Iris pigment epithelial cell (primary cell): ENCODE measurements at places on chromosomes 4 and X.
A peak's percentile ranks its signal among the peaks of the same experiment; 100 is the strongest.

DNA sequence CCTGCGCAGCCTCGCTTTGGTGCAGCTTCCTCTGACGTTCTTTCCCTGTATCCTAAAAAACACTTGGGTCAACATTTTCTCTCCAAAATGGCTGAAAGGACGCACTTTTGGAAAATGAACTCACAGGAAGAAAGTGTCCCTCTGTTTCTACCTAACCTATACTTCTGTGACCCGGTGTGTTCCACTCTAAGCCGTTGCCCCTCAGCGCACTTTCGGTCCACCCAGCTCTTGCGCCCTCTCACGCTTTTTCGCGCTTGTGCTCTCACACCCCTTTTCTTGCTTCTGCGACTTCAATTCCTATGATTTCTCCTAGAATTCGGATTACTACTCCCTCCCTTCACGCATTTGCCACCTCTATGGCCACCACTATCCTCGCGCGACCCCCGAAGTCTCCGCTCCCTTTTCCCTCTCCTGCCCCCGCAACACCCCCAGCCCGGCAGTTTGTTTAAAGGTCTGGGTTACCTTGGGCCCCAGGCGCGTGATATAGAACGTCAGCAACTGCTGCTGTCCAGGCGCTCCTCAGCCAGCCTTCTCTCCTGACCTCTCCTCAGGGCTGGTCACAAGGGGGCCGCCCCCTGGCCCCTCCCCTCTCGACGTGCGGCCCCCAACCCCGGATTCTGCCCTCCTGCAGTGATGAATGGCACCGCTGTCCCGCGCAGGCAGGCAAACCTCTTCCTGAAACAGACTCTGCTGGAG, at the start of gene USP51:
USP51 (minus strand) TSS at position 535 of the 696 bp plus-strand sequence. CDS start 909 bp downstream, outside the sequence.
- peak; percentile 26 for DNase-seq

GRCh38 chrX:45602151-45602550, 401.5 kb upstream of the DIPK2B start:
- peak; percentile 63 for DNase-seq

DNA sequence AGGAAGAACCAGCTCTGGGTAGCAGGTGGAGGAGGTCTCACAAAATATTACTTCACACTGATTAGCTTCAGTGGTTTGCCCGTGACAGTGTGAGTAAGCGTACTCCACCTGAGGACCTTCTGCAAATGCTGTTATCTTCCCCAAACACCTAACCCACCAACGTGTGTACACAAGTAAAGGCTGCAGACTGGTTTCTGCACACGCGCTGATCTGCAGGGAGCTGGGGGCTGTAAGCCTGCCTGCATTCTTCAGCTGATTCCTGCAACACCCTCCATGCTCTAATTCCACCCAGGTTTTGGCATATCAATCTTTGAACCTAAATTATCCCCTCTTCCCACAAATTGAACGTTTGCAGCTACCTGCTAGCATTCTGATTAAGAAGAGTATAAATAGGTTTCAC, 820.2 kb downstream of the TRIML1 start:
- no peak for DNase-seq

DNA sequence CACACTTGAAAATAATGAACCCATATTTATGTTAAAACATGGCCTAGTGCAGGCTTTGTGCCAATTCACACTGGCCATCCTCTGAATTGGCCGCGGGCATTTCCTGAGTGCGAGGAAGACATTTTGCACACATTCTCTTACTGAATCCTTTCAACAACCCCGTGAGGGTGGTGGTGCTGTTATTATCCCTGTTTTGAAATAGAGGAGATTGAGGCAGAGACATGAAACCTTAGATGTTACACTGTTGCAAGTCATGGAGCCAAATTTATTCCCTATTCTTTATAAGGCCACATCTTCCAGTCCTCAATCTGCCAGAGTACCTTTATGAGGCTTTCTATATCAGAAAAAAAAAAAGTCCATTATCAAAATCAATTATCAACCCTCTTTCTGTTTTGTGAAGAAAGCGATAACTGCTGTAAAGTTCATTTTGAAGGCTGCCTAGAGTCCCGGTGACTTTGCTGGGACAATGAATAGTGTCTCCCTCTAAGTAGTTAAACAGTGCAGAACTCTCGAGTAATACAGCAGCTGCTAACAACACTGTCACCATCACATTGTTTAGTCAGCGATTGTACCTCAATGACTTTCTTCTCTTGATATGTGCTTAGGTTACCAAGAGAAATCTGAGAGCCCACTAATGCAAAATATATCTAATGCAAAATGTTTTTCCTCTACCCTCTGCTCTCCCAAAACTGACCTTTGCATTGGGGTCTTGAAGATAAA, 242.3 kb upstream of the PPARGC1A start:
- DNase-seq = no peak

DNA sequence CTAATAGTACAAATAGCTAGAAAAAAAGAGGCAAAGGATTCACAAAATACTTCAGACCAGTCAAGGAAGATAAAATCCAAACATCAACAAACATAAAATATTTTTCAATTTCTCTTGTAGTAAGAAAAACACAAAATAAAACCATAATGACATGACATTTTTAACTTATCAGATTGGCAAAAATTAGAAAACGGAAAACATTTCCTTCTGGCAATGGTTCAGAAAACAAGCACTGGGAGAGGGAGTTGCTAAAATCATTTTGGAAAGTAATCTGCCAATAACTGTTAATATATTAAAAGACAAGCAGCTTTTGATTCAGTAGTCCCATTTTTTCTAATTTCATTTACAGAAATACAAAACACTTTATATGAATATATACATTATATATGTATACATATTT, 26.1 kb downstream of the TKTL2 start:
- no peak for DNase-seq

- DNase-seq = peak; percentile 71
Observed at GRCh38 chr4:21134994-21135393, 434.7 kb downstream of the PACRGL start.

DNA sequence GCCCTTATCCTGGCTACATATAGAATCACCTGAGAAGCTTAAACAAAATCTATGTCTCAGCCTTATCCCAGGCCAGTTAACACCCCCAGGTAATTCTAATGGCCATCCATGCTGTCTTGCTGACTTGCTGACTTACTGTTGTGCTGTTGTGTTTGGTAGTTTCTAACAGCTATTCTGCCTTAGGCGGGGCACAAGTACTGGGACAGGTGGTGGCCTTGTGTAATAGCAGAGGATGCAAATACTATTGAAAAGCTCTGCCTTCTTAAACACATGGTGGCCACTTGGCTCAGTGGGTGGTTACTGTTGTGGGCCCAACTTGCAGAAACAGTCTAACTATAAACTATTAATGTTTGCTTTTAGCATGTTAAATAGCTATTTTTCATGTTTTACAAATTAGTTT, 56.2 kb downstream of the CDS1 start:
- no peak for DNase-seq

DNA sequence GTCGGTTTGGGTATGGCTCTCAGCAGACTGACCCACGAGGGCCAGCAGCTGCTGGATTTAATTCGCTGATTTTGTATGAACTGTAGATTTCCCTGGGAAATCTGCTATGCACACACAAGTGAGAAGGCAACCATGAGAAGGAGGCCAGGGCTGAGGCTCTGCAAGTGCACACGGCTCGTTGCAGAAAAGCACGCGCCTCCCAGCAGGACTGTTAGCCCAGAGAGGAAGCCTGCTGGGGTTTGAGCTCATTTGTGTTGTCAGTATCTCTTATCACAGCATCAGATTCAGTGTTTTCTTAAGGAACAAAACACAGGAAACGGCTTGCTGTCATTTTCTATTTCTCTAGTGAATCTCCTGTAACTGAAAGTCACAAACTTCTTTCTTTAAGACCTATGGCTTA, 296.2 kb upstream of the FAT1 start:
- no peak for DNase-seq
